ENCODE measurements at places on chromosomes 7 and 10.
A peak's percentile ranks its signal among the peaks of the same experiment; 100 is the strongest.

- no peak for DNase-seq
These were observed 18.0 kb upstream of the SFMBT2 start for GRCh38 chr10:7428673-7429350.

DNA sequence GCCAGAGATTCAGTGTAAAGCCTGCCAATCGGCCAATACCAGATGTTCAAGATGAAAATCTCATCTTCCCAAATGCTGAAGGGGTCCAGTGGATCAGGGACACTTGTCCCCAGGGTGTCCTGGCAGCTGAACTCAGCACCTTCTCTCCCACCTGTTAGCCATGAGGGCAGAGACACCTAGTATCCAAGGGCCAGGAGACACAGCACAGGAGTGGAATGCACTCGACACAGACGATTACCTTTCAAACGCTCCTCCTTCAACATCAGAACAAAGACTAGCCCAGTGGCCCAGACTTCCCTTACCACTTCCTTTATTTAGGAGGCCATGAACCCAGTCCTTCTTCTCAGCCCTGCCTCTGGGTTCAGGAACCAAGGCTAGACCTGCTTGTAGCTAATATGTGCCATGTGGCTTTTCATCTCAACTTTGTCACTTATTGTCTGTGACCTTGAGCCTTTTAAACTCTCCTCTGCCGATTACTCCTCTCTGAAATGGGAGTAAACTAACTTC, 180.3 kb upstream of the PLXNA4 start:
- DNase-seq, result no peak

GRCh38 chr10:102241444-102242117, at the start of gene PITX3:
Gene PITX3 (minus strand): TSS chr10:102241512. CDS start chr10:102232080, 9,432 bp downstream.
- DNase-seq, result peak; percentile 89

- DNase-seq, result no peak
These were observed 3.2 kb downstream of the TES start for GRCh38 chr7:116213361-116214130.

DNA sequence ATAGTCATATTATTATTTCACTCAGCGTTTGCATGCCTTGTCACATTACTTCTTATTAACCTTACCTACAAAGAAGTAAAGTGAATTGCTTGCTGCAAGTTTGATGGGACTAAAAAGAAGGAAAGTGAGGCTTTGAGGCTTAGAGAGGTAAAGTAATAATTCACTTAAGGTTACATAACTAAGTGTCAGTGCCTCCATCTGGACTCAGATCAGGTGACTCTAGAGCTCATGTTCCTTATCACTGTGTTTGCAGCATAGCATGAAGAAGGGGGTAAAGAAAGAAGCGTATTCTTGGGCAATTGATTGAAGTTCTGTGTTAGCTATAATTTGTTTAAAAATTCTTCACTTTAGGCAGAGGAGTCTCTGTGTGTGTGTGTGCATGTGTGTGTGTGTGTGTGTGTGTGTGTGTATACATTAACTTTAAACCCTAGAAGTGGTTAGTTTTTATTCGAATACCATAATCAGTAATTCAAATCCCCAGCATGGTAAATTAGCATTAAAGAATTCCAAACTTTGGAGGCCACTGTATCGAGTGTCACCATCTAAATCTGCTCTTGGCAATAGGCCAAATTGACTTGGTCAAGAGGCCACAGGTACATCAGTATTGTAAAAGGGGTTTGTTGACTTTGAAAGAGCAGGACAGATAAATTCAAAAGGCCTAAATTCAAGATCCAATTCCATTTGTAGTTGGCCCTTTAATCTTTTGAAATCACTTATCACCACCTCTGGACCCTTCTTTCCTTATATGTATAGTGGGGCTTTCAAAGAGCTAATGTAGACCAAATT, 2.2 kb upstream of the PON3 start:
- DNase-seq, result no peak

GRCh38 chr7:120628251-120628650, 229.7 kb downstream of the TSPAN12 start:
- no peak for DNase-seq

GRCh38 chr7:158068853-158069252, 518.8 kb downstream of the PTPRN2 start:
- no peak for DNase-seq

GRCh38 chr10:6056411-6057135, 5.6 kb downstream of the IL2RA start:
- DNase-seq, result no peak

DNA sequence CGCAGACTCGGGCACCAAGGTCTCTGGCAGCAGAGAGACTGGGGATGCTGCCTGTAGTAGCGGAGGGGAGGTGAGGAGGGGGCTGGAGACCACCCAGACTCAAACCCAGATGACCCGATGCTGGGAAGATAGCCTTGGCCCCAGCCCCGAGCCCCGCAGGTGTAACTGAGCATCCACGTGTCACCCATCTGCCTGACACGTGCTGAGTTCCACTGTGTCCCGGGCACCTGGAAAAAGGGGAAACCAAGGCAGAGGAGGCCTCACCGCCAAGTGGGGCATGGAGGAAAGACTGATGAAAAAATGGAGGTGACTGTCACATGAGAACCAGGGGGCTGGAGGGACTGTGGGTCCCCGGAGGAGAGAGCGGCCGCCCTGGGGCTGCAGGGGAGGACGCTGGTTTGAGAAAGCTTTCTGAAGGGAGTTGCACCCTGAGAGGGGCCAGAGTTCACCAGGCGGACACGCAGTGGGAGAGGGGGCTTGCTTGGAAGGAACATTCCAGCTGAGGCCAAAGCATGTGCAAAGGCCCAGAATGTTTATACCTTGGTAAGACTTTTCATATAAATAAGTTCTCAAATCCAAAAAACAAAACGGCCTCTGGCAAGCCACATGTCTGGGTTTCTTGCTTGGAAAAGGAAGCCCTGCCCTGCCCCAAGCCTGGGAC, 27.4 kb upstream of the ELN start:
- no peak for DNase-seq

DNA sequence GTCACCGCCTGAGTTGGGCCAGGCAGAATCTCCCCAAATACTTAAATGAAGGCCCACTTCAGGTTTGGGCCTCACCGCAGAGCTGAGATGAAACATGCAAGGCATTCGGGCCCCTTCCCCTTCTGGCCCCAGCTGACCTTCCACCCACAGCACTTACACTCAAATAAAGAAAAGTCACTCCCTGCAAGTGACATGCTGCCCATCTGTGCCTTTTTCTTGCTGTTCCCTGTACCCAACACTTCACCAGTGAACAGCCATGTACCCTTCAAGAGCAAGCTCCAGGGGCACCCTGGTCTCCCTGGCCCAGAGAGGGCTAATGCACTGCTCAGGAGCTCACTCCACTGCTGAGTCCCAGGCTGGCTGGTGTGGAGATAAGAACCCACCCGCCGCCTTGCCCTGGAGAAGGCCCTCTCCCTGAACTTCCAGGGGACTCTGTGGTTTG, 40.7 kb downstream of the ZCCHC24 start:
- DNase-seq, result no peak

DNA sequence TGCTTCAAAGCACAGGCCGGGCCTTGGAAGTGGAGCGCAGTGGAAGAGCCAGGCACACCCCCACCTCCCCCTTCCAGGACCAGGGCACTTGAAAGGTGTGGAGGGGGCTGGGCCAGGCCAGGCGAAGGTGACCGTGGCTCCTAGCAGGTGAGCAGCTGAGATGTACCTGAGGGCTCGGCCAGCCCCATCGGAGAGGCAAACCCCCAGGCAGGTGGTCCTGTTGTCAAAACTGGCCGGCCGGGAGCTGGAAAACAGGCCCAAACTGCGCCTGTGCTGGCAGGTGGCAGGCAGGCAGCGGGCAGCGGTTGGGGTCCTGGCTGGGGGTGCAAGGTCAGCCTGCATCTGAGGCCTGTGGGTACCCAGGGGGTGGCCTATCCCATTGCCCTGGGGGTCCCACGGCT, 96.4 kb upstream of the DNAAF5 start:
- DNase-seq, result no peak

DNA sequence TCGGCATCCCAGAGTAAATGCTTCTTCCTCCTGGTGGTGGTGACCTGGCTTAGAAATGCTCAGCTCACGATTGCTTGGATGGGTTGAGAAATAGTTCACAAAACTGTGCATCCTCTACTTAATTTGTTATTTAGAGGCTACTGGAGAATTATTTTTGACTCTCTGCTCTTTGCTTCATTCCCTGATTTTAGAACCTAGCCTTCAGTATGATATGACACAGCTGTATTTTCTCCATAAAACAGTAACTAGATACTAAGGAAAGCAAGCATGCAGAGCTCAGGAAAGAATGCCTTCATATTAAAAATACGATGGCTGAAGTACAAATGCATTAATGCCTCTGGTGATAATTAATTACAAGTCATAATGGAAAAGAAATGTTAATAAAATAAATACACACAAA, 602.0 kb upstream of the COBL start:
- DNase-seq, result no peak

- no peak for DNase-seq
These were observed 379.6 kb downstream of the TNS3 start for GRCh38 chr7:47202146-47202783.

DNA sequence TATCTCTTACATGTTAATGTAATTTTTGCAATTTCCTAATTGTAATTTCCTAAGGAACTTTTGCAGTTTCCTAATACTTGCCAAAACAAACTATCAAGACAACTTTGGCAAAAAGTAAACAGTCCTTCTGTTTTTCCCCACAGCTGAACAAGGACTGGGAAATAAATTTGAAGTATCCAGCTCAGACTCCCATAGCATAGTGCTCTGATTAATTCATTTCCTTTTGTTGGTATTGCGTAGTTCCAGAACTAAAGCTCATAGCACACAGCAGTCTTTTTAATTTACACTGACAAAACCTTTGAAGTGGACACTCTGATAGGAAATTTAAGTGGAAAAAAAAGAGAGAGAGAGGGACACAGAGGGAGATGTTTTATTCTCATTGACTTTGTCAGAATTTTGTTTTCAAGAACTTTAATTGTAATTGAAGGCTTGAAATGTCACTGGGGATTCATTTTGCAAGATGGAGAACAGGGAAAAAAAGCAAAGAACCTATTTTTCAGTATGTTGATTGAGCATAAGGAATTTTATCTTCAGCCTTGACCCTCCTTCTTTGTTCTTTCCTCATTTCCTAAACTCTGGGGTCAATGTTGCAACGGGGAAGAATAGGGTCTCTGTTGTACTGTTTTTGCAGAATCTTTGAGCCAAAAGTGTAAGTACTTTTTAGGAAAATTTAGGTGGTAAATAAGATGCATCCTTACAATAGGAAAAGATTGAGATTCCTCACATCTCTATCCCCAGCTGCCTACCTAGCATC, 232.2 kb upstream of the NPSR1 start:
- no peak for DNase-seq

DNA sequence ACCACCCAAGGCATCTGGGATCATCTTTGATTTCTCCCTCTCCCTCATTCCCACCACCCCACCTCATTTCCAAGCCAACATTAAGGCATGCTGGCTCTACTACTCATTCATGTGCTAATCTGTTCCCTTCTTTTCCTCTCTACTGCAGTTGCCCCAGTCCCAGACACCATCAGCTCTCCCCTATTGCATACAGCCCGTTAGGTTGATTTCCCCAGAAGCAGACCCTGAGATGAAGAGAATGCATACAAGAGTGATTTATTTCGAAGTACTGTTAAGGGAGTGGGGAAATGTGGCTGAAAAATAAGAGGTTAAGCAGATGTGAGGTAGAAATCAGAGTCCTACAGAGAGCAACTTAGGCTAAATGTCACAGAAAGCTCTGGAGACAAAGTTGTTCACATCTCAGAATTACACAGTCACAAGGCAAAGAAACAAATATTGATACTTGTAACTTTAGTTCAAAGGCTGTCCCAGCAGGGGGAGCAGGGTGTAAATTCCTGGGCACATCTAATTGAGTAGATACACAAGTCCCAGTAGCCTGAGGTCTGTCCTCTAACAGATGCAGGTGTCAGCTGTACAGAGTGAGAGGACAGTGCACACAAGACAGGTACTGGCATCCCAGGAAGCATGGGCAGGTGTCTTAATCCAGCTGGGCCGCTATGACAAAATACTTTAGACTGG, 20.9 kb downstream of the AKR1D1 start:
- DNase-seq, result peak; percentile 38

DNA sequence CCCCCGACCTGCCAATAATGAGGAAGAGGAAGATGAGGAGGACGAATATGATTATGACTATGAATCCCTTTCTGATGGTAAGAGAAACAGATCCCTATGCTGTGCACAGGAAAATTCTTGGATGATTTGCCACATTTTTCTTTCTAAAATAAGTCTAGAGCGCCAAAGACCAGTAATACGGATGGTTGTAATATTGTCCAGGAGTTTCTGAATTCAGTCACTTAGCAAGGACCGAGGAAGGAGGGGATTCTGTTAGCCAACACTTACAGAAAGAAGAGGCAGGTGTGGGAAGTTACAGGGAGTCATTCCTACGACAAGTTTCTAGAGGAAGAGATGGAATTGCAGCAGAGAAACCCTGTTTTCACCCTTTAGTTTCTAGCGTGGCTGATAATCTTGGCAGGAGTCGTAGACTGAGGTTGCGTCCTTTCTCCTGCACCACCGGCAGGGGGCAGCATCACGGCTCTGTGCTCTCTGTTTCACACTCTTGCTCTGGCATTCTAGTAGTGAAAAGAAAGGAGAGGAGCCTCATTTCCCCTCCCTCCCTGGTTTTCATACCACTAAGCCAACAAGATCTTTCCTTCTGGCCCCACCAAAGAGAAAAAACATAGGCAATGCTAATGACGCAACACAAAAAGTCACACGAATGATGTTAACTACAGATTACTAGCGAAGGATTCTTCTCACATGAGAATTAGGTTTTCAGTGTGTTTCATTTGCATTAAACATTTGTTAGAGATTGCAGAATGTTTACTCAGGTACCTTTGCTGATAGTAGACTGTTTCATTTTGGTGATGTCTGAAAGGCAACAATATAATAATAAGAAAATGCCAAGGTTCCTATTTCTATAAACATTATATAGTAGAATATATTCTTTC, 82.7 kb downstream of the NOC3L start:
- no peak for DNase-seq

DNA sequence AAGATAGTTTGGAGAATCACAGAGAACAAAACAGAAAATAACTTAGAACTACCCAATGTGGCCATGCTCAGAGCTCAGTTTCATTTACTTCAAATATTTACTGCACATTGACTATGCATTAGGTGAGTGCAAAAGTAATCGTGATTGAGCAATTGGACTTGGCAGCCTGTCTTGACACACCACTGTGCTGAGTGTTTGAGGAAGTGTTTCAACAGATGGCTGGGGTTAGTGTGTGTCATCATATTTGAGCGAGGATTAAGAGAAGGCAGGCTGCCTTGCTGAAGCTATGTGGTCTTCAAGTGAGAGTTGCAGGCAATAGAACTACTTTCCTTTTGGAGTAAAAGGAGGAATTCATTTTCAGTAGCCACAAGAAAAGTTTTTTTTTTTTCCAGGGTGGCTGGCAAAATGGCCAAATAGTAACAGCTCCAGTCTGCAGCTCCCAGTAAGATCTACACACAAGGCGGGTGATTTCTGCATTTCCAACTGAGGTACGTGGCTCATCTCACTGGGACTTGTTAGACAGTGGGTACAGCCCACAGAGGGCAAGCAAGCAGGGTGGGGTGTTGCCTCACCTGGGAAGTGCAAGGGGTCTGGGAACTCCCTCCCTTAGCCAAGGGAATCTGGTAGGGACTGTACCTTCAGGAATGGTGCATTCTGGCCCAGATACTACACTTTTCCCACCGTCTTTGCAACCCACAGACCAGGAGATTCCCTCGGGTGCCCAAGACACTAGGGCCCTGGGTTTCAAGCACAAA, 37.6 kb downstream of the AKR1C4 start:
- peak; percentile 75 for DNase-seq

Data from mucosa of gallbladder (tissue), 1 donor.